ENCODE measurements at places on chromosomes 2 and 18.
A peak's percentile ranks its signal among the peaks of the same experiment; 100 is the strongest.

DNA sequence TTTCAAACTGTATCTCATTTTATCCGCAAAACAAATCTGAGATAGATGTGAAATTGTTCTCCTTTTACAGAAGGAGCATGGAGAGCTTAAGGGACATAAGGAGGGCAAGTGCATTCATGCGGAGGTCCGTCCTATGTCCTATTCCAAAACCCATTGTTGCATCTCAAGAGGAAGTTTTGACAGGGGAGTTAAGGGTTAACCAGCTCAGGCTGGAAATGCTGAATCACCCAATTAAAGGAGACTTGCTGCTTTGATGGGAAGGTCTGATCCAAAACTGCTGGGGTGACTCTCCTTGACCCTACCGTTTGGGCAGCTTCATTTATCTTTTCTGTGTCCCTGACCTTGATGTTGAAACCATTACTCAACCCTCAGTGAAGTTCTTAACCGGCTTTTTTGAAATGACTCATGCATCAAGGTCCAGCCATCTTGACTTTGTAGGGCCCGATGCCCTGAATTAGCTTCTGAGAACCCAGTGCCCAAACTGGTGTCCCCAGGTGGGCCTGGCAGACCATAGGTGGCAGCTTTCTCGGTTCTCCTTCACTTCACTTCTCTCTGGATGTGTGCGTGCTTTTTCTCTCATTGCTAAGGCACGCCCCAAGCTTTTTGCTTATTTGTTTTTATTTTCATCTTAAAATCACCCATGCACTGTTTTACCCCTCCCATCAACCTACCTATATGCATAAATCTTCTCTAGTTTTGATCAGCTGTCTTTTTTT is 15.9 kb upstream of the TXNDC2 start:
- no peak for DNase-seq

GRCh38 chr2:186648130-186648529 is 45.7 kb upstream of the FAM171B start:
- no peak for DNase-seq

- no peak for DNase-seq
Measured at GRCh38 chr18:54946149-54946581, 13.1 kb downstream of the CCDC68 start.

GRCh38 chr18:22412176-22412911 is 5.4 kb downstream of the CTAGE1 start:
- no peak for DNase-seq

- no peak for DNase-seq
Measured at GRCh38 chr2:20593072-20594034, 57.5 kb downstream of the HS1BP3 start.

GRCh38 chr2:120669121-120669952 is 66.3 kb upstream of the GLI2 start:
- no peak for DNase-seq

DNA sequence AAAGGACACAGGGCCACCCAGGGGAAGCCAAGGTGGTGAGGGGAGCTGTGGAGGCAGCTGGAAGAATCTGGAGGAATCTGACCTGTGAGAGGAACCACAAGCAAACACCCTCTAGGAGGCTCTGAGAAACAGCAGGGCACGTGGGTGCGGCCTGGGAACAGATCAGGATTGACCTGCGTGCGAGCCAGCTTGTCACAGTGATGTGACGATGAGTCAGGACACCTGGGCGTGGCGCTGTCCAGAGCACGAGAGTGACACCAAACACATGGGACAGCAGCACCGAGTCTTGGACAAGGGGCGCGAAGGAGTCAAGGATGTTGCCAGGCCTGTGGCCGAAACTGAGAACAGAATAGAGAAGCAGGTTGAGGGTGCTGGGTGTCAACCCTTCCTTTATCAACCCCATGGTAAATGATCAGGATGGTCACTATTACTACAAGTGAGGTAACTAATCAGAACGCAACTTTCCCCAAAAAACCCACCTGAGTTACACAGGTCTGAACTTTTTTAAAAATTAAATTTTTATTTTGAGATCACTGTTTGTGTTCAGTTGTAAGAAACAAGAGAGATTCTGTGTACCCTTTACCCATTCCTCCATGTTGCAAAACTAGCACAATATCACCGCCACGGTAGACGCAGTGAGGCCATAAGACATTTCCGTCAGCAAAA is 637 bp upstream of the SFT2D3 start:
- no peak for DNase-seq

- no peak for DNase-seq
Measured at GRCh38 chr2:54310961-54311360, 54.9 kb upstream of the TSPYL6 start.

GRCh38 chr18:11398625-11399024 is 210.8 kb upstream of the SLC35G4 start:
- DNase-seq = no peak

GRCh38 chr2:238264072-238264460 is 24.2 kb upstream of the HES6 start:
- DNase-seq = no peak

DNA sequence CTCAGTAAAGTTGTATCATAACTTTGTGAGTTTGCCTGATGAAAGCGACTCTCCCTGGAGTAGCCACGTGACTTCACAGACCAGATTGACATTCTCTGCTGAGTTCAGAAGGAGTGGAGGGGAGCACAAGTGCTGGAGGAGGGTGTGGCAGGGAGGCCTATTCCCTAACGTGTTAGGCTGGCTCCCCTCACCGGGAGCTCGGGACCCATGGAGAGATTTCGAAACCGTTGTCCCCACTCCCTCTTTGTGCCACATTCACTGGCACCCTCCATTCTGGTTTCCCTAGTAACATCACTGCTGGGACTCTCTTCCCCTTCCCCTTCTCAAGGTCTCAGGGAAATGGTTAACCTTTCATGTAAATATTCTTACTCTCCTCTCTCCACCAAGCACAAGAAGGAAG is 279.9 kb downstream of the ALPK2 start:
- DNase-seq = no peak

- DNase-seq = no peak
Measured at GRCh38 chr2:84636080-84636971, 120.0 kb downstream of the DNAH6 start.

DNA sequence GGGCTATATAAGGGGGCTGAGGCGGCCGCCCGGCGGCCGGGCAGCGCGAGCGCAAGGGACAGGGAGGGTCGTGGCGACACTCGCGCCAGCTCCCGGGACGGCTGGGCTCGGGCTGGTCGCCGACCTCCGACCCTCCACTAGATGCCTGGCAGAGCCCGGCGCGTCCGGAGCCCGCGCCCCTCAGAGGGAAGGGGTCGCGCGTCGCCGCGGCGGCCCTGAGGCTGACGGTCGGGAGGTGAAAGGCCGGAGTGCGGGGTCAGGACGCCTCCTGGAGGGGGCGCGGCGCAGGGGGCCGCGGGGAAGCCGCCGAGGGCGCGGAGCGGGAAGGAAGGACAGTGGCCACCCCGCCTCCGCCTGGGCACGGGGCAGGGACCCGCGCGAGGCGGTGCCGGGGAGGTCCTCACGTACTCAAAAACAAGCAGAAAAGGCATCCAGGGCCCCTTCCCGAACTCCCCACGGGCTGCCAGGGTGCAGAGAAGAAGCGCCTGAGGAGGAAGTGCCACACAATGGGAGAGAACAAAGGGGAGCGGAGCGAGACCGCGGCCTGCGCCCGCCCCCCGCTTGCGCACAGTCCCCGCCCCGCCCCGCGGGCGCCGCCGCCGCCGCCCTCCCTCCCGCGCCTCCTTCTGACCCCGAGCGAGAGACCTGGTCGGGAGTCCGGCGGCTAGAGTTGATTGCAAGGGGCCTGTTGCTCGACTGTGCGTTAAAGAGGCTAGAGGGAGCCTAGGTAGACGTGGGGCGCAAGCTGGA is 776 bp upstream of the KLF7 start:
- DNase-seq = peak; percentile 66

- no peak for DNase-seq
Measured at GRCh38 chr2:79200762-79201161, 41.2 kb upstream of the REG3A start.

- DNase-seq = no peak
Measured at GRCh38 chr2:179749210-179749609, 112.2 kb downstream of the ZNF385B start.

GRCh38 chr18:46061387-46061786 is 10.7 kb downstream of the PSTPIP2 start:
- no peak for DNase-seq

GRCh38 chr2:88053296-88053695 is 2.3 kb downstream of the KRCC1 start:
- no peak for DNase-seq

DNA sequence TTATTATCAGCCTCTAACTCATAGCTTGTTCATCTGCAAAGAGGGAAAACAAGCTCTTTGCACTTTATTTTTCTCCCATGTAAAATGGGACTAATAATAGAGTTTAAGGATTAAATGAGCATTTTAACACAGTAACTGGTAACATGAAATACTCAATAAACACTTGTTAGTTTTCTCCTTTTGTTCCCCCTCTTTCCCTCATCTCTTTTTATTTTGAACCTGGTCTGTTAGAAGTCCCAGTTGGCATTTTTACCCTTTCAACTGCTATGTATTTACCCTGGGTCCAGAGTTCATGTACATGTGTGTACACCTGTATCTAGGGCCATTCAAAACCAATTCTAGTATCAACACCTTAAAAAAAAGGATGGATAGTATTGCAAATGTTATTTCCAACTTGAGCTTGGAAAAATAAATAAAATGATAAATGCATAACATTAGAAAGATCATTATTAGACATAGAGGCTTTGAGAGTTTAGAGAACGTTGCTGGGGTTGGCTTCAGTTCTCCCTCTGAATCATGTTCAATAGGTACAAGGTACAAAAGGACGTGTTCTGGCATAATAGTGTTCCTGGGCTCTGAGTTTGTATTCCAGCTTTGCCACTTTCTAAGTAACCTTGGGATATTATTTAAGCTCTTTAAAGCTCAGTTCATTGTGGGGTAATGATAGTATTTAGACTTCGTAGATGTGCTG is 5.2 kb upstream of the VPS54 start:
- no peak for DNase-seq

DNA sequence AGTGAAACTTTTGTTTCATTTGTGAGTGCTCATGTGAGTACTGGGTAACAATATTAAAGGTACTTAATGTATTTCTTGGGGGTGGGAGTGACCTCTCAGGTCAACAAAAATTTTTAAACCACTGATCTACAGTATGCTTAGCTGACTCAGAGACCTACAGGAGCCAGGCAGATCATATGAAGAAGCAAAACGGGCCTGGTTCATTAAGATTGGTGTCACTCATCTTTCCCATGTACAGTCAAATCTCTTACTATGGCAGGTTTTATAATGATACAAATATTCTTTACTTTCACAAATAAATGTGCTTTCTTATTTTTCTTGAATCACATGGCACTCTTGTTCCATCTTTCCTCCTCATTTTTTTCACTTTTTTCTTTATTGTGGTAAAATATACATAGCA is 7.7 kb upstream of the TMSB10 start:
- DNase-seq = no peak

- no peak for DNase-seq
Measured at GRCh38 chr2:232871418-232871834, 1.4 kb downstream of the SNORC start.

DNA sequence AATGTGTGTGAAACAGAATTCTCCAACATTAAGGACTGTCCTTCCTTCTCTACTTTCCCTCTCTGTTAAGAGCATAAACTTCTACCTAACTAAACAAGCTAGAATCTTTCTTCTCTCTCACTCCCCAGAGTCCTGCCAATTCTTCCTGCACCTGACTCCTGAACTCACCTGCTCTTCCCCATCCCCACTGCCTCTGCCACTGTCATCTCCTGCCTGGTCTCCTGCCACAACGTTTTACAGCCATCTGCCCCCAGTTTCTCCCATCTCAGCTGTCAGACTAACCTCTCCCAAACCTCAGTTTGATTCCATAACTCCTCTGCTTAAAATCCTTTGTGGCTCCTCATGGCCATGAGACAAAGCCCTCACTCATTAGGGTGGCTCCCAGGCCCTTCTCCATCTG is 288.3 kb upstream of the FBXO11 start:
- no peak for DNase-seq

GRCh38 chr18:78402440-78402839 is 577.2 kb upstream of the SALL3 start:
- DNase-seq = no peak

DNA sequence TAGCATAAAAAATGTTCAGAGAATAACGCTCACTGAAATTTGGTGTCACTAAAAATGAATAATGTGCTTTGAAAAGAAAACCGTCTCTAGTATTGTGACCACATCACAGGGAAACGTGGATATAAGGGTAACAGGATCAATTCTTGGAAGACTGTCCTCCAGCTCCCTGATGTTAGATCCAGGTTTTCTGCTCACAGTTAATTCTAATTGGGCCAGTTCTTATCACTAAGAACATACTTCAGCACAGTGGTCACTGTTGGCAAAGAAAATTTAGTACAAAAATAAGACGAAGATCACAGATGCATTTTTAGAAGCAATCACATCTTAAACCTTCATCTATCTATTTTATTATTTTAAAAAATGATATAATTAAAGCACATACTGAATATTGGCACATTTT is 57.0 kb upstream of the CD226 start:
- no peak for DNase-seq

- no peak for DNase-seq
Measured at GRCh38 chr18:36580874-36581750, 247.7 kb downstream of the TPGS2 start.

- DNase-seq = no peak
Measured at GRCh38 chr2:144249035-144249637, 270.8 kb downstream of the ZEB2 start.

DNA sequence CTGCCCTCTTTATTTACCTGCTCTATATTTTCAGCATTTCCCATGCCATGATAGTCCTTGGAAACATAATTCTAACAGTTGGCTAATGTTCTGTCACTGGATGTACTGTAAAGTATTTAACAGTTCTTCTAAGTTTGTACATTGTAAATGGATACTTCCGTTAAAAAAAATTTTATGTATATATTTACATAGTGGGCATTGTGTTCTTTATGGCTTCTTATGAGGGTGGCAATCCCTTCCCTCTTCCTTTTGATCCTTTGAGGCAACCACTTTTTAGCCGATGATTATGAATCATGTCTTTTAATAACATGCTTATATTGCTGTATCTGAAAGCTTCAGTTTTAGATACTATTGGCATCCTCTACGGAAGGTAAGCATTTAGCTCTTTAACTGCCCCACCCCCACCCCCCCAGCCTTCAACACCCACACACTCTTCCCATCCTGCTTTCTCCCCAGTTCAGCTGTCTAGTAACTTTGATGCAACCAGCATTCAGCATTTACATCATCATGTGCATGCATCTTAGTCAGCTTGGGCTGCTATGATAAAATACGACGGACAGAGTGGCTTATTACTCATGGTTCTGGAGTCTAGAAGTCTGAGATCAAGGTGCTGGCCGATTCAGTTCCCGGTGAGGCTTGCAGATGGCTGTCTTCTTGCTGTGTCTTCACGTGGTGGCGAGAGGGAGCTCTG is 21.0 kb upstream of the EDAR start:
- DNase-seq = no peak

- DNase-seq = no peak
Measured at GRCh38 chr2:232892843-232893242, 22.8 kb downstream of the SNORC start.

DNA sequence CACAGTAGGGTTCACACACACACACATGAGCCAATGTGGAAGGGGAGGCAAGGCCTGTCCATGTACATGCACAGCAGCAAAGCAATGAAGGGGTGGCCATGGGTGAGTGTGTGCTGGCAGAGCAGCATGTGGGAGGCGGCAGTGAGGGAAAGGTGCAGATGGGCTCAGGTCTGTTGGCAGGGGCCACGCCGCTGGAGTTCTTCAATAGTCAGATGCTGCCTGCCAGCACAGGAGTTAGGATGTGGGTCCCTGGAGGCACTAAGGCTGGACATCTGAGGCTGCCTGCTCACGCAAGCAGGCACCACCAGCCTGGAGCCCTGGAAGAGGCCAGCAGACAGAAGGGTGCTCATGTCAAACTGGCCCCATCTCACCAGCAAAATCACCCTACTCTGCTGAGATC is 1304.9 kb downstream of the DSC3 start:
- no peak for DNase-seq

- no peak for DNase-seq
Measured at GRCh38 chr18:79916546-79917168, 34.8 kb downstream of the SLC66A2 start.

Measured in NCI-H446 treated with DMSO at 0.1 percent for 48 hours (cell line).